ENCODE measurements at places on chromosomes 11 and 22.

- peak; percentile 88 for ATAC-seq
These were observed 25.6 kb upstream of the TH start for GRCh38 chr11:2196970-2197770.

DNA sequence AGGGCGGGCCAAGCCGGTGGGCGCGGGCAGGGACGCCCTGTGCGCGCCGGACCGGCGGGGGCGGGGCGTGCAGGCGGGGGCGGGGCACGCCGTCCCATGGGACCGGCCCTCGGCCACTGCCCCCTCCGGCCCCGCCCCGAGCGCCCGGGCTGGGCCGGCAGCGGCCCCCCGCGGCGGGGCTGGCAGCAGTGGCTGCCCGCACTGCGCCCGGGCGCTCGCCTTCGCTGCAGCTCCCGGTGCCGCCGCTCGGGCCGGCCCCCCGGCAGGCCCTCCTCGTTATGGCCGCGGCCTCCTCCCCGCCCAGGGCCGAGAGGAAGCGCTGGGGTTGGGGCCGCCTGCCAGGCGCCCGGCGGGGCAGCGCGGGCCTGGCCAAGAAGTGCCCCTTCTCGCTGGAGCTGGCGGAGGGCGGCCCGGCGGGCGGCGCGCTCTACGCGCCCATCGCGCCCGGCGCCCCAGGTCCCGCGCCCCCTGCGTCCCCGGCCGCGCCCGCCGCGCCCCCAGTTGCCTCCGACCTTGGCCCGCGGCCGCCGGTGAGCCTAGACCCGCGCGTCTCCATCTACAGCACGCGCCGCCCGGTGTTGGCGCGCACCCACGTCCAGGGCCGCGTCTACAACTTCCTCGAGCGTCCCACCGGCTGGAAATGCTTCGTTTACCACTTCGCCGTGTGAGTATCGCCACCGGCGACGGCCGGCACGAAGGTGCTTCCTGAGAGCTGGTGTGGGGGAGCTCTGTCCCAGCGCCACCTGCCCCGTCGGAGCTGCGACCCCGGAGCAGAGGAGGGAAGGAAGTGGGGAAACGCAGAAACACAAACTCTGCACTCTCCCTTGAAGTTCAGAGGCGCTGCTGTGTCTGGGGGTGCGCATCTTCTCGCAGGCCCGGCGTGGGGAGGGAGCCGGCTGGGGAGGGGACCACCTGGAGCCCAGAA lies at the start of gene KCNQ1:
Gene KCNQ1 (plus strand): TSS at position 188 of the 925 bp plus-strand sequence. CDS start 91 bp downstream, at position 279.
- ATAC-seq = peak; percentile 71

GRCh38 chr22:22327723-22328122 lies 83.1 kb downstream of the VPREB1 start:
- no peak for ATAC-seq

GRCh38 chr11:1734641-1735081 lies 15.7 kb downstream of the IFITM10 start:
- no peak for ATAC-seq

DNA sequence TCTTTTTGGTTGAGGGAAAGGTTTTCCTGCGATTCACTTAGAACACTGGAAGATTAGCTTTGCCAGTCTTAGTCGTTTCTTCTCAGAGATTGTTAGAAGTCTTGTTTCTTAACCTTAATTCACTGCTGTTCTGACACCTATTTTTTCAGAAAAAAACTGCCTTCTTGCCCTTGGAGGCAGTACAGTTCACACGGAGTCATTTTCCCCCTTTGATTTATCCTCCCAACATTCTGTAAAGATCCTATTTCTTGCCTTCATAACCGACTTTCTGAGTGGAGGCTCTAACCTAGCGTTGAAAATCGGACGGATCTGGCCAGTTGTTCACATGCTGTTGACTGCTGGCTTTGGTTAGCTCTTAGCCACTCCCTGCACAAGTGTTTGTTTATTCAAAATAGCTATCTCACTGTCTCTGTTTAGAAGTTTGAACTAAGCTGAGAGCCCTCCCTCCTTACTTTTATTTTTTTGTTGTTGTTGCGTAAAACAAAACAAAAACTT lies 737 bp downstream of the BCL2L13 start:
- peak; percentile 45 for ATAC-seq

GRCh38 chr11:26929806-26930517 lies 64.0 kb upstream of the FIBIN start:
- no peak for ATAC-seq

- no peak for ATAC-seq
These were observed 4.6 kb upstream of the SIGIRR start for GRCh38 chr11:419248-420005.

DNA sequence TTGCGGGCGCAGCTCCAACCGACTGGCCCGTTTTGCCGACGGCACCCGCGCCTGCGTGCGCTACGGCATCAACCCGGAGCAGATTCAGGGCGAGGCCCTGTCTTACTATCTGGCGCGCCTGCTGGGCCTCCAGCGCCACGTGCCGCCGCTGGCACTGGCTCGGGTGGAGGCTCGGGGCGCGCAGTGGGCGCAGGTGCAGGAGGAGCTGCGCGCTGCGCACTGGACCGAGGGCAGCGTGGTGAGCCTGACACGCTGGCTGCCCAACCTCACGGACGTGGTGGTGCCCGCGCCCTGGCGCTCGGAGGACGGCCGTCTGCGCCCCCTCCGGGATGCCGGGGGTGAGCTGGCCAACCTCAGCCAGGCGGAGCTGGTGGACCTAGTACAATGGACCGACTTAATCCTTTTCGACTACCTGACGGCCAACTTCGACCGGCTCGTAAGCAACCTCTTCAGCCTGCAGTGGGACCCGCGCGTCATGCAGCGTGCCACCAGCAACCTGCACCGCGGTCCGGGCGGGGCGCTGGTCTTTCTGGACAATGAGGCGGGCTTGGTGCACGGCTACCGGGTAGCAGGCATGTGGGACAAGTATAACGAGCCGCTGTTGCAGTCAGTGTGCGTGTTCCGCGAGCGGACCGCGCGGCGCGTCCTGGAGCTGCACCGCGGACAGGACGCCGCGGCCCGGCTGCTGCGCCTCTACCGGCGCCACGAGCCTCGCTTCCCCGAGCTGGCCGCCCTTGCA lies 1.0 kb downstream of the FJX1 start:
- peak; percentile 57 for ATAC-seq

DNA sequence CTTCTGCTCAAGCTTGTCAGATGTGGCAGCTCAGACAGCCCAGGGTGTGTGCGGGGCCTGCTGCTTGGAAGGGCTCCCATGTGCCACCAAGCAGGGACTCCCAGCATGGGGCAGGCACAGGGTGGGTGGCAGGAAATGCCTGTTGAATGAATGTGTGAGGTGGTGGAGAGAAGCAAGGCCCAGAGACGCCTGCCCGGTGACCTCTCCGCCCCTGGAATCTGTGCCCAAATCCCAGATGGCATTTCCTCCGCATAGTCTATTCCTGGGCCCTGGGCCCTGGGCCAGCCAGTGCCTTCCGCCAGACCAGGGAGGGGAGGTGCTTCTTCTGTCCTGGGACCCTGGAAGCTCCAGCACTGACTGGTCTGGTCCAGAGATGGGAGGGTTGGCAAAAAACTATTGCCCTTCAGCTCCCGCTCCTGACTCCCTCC lies 3.7 kb downstream of the CST6 start:
- no peak for ATAC-seq

DNA sequence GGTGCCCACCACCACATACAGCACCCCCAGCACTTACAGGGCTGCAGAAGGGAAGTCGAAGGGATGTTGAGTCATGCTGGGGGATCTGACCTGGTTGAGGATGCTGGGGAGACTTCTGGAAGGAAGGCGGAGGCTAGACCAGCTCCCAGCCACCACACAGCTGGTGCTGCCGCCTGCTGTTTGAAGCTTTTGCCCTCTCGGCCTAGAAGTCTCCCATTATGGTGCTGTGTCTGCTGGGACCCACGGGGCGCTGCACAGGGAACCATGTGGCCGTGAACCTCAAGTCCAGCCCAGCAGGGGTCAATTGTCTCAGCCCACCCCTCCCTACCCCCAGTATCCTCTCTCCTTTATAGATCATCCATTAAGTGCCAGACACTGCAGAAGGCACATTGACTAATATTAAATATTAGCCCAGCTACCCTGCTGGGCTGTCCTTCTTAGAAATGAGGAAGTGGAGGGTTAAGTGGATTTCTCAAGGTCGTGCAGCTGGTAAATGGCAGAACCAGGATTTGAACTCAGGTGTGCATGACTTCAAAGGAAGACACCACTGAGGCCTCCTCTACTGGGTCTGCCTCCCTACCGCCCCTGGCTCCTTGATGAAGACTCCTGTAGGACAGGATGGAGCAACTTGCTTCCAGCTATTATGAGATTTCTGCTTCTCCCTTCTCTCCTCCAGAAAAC lies 49.7 kb downstream of the CYTH4 start:
- ATAC-seq = no peak

DNA sequence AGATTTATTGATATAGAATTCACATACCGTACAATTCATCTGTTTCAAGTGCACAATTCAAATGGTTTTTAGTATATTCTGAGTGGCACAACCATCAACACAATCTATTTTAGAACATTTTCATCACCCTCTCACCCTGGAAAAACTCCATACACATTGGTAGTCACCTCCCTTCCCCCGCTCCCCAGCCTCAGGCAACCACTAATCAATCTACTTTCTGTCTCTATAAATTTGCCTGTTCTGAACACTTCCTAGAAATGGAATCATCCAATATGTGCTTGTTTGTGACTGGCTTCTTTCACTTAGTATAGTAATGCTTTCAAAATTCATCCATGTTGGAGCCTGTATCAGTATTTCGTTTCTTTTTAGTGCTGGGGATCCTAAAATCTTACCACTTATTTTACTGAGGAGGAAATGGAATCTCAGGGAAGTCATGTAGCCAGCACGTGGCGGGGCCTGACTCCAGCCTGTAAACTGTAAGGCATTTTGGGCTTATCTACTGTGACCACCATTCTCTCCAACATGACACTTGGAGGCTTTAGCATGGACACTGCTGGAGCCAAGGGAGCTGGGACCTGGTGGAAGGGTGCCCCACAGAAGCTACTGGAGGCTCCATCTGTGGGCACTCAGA lies 905 bp upstream of the UCP3 start:
- ATAC-seq = no peak

- no peak for ATAC-seq
These were observed 319.2 kb upstream of the API5 start for GRCh38 chr11:42992594-42992993.

Data from motor neuron (in vitro differentiated cells).